Cerebellar cortex (tissue), 1 donor: ENCODE measurements at places on chromosomes 4 and X.

- no peak for DNase-seq
These were observed 11.4 kb downstream of the FHIP1A start for GRCh38 chr4:151420250-151420807.

DNA sequence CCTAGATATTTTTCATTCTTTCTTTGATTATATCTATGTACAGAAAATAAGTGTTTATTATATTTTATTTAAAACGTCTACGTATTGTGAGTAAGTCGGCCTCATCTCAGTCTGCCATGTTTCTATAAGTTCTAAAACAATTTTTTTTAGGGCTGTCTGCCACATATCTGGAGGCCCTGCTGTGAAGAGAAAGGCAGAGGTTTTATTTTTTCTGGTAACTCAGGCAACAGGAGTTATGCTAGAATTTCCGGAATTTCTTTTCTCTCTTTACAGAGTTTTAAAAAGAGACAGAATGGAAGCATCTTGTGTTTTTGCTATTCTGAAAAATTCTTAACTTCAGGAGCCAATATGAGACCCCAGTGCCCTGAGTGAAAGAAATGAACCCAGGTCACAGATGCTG lies 1124.0 kb upstream of the TENM3 start:
- no peak for DNase-seq

DNA sequence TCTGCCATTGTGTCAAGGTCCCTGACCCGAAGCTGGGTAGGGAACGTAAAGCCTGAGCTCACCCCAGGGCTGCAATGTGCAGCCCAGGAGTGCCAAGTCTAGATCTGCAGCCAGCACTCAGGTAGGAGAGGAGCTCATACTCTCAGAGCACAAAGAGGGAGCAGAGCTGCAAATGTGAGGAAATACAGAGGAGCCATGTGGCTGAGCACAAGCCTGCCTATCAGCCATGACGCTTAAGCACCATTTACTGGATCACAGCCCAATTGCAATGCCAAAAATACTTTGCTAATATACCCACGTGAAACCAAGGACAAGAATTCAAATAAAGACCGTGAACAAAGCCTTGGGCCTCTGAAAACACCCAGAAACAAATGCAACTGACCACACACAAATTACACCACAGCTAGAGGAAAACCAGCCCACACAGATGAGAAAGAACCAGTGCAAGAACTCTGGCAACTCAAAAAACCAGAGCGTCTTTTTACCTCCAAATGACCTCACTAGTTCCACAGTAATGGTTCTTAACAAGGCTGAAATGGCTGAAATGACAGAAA lies 69.0 kb upstream of the HPF1 start:
- DNase-seq = no peak

DNA sequence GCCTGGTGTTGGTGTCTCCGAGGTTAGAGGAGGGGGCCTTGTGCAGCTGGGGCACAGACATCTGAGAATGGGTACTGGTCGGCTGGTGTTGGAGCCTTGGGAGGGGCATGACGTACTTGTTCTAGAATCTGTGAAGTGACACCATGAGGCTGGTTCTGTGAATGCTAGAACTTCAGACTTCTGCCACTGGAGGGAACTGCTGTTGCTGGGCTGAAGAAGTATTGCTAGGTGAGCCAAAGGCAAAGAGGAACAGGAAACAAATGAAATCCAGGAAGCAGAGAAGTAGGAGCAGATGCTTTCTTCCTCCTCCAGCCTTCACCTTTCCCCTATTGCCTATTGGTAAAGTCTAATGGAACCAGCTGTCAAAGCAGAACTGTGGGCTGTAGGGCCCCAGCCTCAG lies 120.9 kb upstream of the DDIT4L start:
- no peak for DNase-seq

GRCh38 chrX:101668143-101668542 lies 8.5 kb upstream of the ARMCX2 start:
- no peak for DNase-seq

GRCh38 chr4:28755081-28755480 lies 1894.4 kb downstream of the STIM2 start:
- DNase-seq = no peak

GRCh38 chr4:171985129-171985528 lies 171.9 kb downstream of the GALNTL6 start:
- no peak for DNase-seq

GRCh38 chrX:137565318-137565904 lies 516 bp upstream of the ZIC3 start:
- DNase-seq = peak; percentile 23

- no peak for DNase-seq
These were observed 131.8 kb downstream of the CLCN5 start for GRCh38 chrX:50054147-50054546.

- no peak for DNase-seq
These were observed 1.5 kb downstream of the PLA2G12A start for GRCh38 chr4:109728385-109728784.

DNA sequence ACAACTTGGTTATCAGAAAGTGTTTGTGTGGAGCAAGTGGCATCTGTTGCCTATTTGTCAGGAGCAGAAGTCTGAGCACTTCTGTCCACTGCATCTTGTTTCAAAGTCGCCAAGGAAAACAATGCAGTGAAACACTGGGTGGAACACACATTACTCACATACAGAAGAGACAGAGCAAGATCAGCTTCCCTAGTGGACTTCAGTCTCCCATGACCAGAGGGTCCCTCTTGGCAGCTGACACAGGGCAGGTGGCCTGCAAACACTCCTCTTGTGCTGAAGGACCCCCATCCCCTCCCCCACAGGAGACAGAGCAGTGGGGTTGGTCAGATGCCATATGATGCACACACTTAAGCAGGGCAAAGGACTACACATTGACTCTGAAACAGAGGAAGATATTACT lies 3.6 kb upstream of the BBS12 start:
- no peak for DNase-seq

DNA sequence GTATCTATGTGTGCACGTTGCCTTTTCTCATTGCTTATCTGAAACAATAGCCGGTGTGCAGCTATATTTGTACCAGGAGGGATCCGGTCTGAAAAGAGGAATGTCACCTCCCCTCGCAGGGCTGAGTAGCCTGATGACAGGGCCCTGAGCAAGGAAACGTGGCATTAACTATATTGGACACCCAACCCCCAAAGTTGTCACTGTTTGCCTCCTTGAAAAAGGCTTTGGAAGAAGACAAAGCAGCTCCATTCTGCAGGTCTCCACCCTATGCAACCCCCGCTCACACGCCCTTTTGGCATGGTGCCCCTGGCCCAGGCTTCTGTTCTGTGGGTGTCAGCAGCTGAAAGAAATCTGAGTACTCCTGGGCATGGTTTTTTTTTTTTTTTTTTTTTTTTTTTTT lies 8.2 kb downstream of the PRRG3 start:
- DNase-seq = no peak

GRCh38 chr4:180960743-180961401 lies 1282.3 kb upstream of the TENM3 start:
- DNase-seq = no peak

GRCh38 chr4:94571715-94572114 lies 120.0 kb downstream of the PDLIM5 start:
- no peak for DNase-seq

DNA sequence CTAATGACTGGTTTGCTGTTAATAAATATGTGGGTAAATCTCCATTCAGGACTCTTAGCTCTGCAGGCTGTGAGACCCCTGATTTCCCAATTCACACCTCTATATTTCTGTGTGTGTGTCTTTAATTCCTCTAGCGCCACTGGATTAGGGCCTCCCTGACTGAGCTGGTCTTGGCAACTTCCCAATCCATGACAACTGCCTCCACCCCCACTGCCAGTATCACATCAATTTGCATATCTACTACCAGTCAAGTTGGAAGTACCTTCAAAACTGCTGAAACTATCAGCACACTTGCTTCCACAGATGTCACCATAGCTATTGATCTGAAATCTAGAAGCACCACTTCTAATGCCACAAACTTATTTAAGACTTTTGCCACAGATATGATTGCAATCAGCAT lies 27.6 kb downstream of the OPRPN start:
- DNase-seq = no peak

- DNase-seq = no peak
These were observed 367.8 kb upstream of the RASGEF1B start for GRCh38 chr4:81839347-81840042.

GRCh38 chr4:71247706-71248105 lies 91.1 kb upstream of the SLC4A4 start:
- peak; percentile 32 for DNase-seq

GRCh38 chrX:105745863-105746262 lies 76.5 kb upstream of the NRK start:
- no peak for DNase-seq

- DNase-seq = no peak
These were observed 148.3 kb downstream of the DCTD start for GRCh38 chr4:182768838-182769237.

GRCh38 chr4:38985410-38986100 lies 46.7 kb downstream of the TMEM156 start:
- no peak for DNase-seq

- DNase-seq = no peak
These were observed 103.3 kb upstream of the LEF1 start for GRCh38 chr4:108272046-108272445.

- no peak for DNase-seq
These were observed 268.3 kb downstream of the PDHA2 start for GRCh38 chr4:96108146-96108545.

DNA sequence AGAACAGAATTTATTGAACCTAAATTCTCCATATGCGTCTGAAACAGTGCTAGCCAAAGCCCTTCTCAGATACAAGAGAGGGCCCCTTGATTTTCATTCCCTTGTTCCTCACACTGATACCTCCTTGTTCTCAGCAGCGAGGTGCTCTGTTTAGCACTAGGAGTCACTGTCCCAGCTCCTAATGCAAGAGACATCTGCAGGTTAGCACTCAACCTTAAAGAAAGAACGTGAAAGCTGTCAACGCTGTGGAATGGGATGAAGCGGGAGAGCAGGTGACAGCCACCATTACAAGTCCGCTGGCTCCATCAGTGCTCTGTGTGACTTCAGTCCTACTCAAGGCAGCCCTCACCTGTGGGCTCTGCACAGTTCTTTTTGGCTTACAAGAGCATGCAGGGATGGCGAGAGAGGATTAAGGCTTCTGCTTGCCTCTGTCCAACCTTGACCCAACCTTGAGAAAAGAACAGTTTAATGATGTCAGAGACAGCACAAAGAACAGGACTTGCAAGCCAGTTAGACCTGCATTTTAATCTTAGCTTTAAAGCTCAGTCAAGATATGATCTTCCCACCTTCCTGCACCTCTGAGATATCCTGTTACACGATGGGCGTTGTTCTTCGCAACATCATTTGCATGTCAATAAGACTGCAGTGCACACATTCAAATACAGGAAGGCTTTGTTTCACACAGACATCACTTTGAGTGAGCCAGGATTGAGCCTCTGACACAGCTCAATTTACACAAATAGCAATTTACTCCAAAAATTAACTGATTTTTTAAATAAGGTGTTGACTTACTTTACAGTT lies 95.1 kb downstream of the ARSF start:
- no peak for DNase-seq

- no peak for DNase-seq
These were observed 241.8 kb downstream of the FBXO8 start for GRCh38 chr4:174041555-174042105.

GRCh38 chrX:82998163-82998562 lies 509.9 kb upstream of the POU3F4 start:
- no peak for DNase-seq

DNA sequence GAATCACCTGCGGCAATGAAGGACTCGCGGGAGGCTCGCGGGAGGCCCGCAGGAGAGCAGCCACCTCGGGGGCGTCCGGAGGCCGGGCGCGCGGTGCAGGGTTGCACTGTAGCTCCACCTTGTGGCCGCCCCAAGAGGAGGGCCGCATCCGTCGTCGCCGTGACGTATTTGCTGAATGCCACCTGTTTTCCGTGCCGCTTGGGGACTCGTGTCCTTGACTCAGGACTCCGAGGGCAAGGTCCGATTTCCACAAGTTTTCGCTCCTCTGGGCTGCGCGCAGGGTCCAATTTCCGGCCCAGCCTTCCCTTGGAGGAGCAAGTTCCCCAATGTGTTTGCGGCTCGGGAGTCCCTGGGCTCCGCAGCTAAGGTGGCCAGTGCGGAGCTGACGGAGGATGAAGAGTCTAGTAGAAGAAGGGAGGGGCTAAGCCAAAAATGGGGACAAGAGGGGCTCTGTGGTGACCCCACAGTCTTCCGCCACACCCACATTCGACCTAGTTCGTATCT lies 10.7 kb upstream of the DLG3 start:
- peak; percentile 69 for DNase-seq

DNA sequence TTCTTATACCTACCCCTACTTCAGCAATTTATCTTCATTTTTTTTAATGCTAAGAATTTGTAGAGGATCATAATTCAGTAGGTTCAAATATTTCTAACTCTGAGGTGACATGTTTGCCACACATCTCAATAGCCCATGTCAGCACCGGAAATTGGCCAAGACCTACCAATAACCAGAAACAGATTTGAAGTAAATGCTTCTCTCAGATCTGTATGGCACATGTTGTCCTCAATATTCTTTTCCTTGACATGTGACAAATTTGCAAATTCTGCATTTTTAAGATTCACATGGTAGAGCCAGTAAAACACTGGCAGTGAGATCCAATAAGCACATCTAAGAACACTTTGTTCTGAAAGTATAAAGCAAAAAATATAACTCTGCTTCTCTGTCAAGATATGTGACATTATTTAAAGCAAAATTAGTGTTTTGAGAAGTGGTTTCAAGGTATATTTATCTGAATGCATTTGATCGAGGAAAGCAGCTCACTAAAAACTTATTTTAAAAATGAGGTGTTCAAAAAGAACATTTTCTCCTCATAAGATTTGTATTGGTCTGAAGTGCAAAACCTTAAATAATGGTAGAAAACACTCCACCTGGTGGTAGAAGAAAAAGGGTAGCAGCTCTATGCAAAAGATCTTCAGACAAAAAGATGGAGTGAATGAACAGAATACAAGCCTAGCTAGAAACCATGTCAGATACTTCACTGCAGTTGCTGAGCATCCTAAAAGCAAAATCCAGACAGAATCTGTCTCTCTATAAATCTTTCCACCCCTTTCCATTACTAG lies 513.8 kb upstream of the FAM241A start:
- peak; percentile 19 for DNase-seq

GRCh38 chr4:159273141-159273438 lies 170.2 kb downstream of the RAPGEF2 start:
- DNase-seq = no peak

DNA sequence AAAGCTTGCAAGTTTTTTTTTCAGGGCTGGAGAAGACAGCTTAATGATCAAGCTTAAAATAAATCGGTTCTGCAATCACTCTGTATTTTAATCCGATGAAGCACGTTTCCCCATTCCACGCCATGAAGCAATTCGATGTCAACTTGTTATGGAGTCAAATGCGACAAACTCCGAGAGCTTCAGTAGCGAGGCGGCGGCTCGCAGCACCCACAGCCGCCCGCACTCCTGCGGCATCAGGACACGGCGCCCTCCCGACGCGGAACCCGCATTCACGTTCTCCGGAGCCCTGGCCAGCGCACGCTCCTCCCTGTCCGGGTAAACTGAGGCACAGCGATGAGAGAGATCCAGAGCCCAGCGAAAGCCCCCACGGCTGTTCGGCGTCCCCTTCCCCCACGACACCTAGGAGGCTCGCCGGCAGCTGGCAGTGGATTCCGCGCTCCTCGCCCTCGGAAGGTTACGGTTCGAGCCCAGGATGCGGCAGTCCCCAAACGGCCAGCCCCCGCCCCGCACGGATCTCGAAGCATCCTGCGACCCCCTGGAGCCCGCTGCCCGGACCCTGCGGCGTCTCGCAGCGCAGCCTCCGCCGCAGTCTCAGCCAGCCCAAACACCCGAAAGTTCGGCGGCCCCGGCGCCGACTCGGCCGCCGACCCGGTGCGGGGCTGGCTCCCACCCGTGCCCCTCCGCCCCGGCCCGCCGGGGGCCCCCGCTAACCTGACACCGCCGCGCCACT lies 507 bp downstream of the MFAP3L start:
- peak; percentile 56 for DNase-seq
